Putamen (tissue), 1 donor: ENCODE measurements at places on chromosomes 1 and 21.

DNA sequence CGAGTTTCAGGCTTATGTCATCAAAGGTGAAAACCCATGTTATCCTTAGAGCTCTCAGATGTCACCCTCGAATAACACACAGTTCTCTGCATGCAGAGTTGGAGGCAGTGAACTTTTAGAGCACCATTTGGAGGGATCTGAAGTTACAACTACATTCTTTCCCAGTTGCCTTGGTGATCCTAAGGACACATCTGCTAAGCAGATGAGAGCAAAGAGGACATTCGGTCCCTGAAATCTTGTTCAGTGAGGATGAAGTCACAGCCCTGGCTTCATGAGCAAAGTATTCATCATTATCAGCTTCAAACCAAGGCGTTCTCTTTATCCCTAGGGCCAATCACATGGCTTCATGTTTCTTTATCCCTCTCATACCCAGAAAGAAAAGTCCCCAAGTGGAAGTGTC lies 23.1 kb upstream of the MCOLN2 start:
- no peak for DNase-seq

GRCh38 chr1:119814288-119814687 lies 3.0 kb upstream of the REG4 start:
- DNase-seq, result no peak

DNA sequence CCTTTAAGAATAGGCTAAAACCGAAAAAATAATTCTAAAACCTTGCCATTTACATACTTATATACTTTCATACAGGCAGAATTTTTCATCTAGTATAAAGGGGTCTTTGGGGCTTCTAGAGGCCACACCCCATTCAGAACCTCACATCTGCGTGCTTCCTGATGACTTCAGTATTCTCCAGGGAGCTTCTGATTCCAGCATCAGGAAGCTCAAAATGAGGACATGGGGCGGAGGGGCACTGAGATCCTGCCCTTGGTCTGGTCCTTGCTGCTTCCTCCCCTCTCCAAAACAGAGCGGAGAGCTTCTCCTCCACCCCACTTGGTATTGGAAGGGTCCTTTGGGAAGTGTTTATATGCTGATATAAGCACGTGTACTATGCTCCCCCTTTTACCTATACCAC lies 13.8 kb downstream of the PAX7 start:
- DNase-seq, result no peak

DNA sequence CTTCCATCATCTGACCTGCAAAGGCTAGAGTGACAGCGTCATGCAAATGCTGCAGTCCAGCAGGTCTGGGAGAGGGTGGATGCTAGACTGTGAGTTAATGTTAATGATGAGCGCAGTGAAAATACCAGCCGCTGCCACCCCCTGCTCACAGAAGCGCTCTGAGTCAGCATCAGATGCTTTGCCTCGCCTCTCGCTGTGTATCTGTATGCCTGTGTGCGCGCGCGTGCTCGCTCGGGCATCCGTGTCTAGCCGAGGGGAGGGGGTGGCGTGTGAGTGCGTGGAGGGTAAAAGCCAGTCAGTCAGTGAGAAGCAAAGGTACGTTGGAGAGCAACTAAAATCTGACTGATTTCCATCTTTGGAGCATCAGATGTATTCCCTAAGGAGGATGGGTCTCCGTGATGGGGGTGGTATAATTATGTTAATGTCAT lies 858.7 kb downstream of the USP25 start:
- peak; percentile 96 for DNase-seq

DNA sequence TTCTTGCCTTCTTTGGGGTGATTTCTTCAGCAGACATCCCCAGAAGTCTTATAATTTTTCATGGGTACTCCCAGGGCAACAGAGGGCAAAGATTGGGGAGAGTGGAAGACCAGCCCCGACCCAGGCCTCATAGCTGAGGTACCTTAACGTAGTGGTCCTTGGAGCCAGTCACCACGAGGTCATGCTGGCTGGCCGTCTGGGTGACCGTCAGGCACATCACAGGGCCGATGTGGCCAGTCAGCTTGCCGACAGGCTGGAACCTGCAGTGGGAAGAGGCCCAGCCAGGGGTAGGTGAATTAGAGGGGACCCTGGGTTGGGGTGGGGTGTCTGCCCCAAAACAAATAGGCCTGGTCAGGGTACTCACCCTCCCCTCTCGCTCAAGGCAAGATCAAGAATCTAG lies 46.9 kb downstream of the KIF21B start:
- no peak for DNase-seq

DNA sequence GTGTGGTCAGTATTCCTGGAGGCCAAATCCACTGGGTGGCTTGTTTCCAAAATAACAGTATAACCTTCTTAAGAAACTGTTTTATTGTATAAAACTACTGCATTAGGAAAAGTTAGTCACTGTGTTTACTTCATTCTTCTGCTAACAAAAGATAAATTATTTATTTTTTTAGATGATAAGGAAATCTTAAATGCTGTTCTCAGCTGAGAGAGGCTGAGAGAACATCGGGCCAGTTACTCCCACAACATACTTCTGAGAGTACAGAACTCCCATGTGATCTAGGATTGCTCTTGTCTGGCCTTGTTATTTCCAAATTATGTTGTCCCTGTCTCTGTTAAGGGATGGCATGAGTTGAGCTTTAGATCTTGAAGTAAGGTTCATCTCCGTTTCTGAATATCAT lies 96.7 kb upstream of the CXADR start:
- no peak for DNase-seq

- DNase-seq, result no peak
Measured at GRCh38 chr1:44318097-44319088, 36.7 kb downstream of the ERI3 start.
